Vagina (tissue), 2 donors: ENCODE measurements at places on chromosomes 11 and 22. TPM values are rescaled to one million over a fixed set of nuclear protein-coding genes. Genes with fewer than 3 reads are reported as not detected.

Gene SH3BP1
- 34.1 TPM for total RNA-seq

DNA sequence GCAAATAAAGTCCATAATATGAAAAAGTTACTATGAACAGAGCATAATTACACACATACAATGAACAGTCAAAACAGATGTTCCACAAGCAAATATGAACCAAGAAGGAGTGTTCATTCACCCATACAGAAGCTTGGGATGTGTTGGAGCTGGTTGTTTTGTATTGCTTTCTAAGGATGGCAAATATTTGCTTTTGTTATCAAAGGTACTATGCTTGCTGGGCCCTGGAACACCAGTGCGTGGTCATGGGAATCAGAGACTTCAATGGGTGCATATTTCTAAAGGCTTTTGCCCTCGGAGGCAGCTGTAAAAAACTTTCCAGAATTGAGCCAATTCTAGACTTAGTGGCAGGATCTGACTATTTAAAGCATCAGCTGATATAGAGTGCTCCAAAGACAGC is 85.1 kb downstream of the BARX2 start:
- H3K4me3 ChIP-seq: no peak overlapping the region
- no peak overlapping the region for H3K27ac ChIP-seq
- H3K4me1 ChIP-seq: peaks cover 16% of the 10 kb centered on the region
- no peaks in the 10 kb centered on the region for H3K27me3 ChIP-seq
- H3K36me3 ChIP-seq: no peaks in the 10 kb centered on the region
- DNase-seq: no peak

Gene SPON1
- 31.7 TPM for total RNA-seq

GRCh38 chr11:36195496-36196354 is 93.5 kb downstream of the COMMD9 start:
- no peaks in the 10 kb centered on the region for H3K27me3 ChIP-seq
- H3K4me3 ChIP-seq: no peak overlapping the region
- H3K36me3 ChIP-seq: no peaks in the 10 kb centered on the region
- DNase-seq: no peak

Gene PHF21B
- 2.2 TPM for total RNA-seq

Gene MS4A15
- total RNA-seq: not detected

DNA sequence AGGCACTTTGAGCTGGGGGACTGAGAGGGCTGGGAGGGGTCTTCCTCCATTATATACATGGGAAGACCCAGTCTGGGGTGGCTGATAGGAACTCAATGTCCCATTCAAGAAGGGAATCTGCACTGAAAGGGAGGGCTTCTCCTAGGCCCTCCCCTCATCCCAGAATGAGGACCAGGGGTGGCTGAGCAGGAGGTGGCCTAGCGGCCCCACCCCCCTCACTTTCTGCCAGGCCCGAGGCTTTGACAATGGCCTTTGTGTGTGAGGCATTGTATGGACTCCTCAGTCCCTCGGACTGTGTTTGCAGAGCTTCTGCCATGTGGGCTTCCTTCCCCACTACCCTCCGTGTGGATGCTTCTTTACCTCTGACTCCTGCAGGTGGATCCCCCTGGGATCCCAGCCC is 65.7 kb downstream of the NECTIN1 start:
- DNase-seq: no peak
- H3K4me1 ChIP-seq: peaks cover 12% of the 10 kb centered on the region
- H3K27me3 ChIP-seq: no peaks in the 10 kb centered on the region
- H3K36me3 ChIP-seq: no peaks in the 10 kb centered on the region
- no peak overlapping the region for H3K4me3 ChIP-seq
